ENCODE measurements at places on chromosomes 13 and 19.

DNA sequence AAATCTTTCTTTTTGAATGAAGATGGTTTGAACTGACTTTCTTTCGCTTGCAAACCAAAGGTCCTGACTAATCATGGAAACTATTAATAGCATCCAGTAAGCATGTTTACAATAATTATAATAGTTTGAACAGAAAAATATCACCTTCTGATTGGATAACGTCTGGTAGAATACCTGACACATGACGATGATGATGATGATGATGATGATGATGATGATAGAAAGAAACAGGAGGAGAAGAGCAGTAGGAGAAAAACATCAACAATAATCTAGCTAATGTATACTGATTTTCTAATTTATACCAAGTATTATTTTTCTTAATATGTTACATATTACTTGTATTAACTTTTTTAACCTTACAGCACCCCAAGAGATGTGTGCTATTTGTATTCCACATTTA, 157.5 kb upstream of the SPRY2 start:
- DNase-seq: no peak

- DNase-seq: no peak
Observed at GRCh38 chr19:38736036-38736412, 8.2 kb downstream of the CAPN12 start.

DNA sequence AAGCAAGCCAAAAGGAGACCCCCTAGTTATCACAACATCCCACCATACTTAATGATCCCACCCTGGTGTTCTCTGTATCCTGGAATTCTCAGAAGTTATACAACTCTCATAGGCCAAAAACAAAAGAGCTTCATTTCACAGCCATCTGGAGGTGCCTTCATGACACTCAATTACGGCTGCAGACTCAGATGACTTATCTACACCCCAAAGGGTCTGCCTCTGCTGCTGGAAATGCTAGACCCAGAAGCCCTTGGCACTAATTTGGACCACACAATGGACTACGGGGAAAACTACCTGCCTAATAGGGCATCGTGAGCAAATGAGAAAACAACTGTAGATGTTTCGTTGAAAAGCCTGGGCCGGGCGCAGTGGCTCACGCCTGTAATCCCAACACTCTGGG, 40.2 kb downstream of the BRD4 start:
- no peak for DNase-seq

- DNase-seq: no peak
Observed at GRCh38 chr19:46860846-46861690, at the start of gene ARHGAP35. Gene ARHGAP35 (plus strand): TSS chr19:46860997. CDS start chr19:46918676, 57,679 bp downstream.

Data from NCI-H2081 treated with DMSO at 0.1 percent for 48 hours (cell line).